Activated naive CD8-positive, alpha-beta T cell treated with anti-CD3 and anti-CD28 coated beads, Interleukin-2, amount 10 ng/mL, durations not matched to agents 7 days and 5 days (primary cell): ENCODE measurements at places on chromosomes 7 and 10. TPM values are rescaled to one million over a fixed set of nuclear protein-coding genes. Genes with fewer than 3 reads are reported as not detected.

The DRGX gene
- total RNA-seq: not detected

The ATOH7 gene
- total RNA-seq: not detected

The TCAF2 gene
- 20.3 TPM for total RNA-seq

The CD36 gene
- total RNA-seq: 6.4 TPM

The NODAL gene
- total RNA-seq: not detected
